ENCODE measurements at places on chromosomes 3 and 15. TPM values are rescaled to one million over a fixed set of nuclear protein-coding genes. Genes with fewer than 3 reads are reported as not detected.

GRCh38 chr15:98719137-98719740 lies 70.9 kb downstream of the IGF1R start:
- no peaks in the 10 kb centered on the region for H3K36me3 ChIP-seq
- DNase-seq = no peak
- H3K4me3 ChIP-seq = no peak overlapping the region

GRCh38 chr3:51508255-51508654 lies 8.4 kb upstream of the DCAF1 start:
- no peaks in the 10 kb centered on the region for H3K4me1 ChIP-seq
- DNase-seq = no peak
- H3K36me3 ChIP-seq = no peaks in the 10 kb centered on the region
- no peak overlapping the region for H3K27ac ChIP-seq

The SAXO2 gene
- 1.5 TPM for polyA plus RNA-seq

DNA sequence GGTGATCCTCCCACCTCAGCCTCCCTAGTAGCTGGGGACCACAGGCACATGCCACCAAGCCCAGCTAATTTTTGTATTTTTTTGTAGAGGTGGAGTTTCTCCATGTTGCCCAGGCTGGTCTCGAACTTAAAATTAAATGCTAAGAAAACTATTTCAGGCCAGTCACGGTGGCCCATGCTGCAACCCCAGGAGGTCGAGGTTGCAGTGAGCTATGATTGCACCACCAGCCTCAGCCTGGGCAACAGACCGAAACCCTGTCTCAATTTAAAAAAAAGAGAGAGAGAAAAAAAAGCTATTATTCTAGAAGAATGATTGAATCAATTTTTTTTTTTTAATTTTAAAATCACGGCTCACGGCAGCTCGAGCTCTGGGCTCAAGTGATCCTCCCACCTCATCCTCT lies 4.7 kb downstream of the SLC51A start:
- no peaks in the 10 kb centered on the region for H3K4me1 ChIP-seq
- peaks cover 4% of the 10 kb centered on the region for H3K27me3 ChIP-seq
- no peak overlapping the region for H3K27ac ChIP-seq
- no peaks in the 10 kb centered on the region for H3K36me3 ChIP-seq

DNA sequence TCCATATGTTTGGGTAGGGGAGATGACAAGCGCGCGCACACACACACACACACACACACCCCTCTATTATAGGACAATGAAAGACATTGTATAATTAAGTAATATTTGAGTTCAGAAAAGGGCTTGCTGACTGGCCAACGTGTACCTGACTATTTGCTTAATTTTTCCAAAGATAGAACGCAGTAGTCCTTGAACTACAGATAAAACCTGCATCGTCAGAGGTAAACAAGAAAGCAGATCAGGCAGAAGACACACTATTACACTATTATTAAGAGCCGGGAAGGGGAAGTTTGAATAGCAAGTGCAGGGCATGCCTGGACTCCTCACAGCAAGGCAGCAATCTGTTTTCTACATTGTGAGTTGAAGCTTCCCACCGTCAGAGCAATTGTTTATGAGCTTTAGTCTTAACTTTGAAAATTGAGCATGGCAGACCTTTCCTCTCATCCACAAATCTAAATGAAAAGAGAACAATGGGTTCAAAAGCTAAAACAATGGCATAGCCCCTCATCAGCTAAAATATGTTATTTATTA lies 427.7 kb downstream of the GABRG3 start:
- H3K4me1 ChIP-seq = no peaks in the 10 kb centered on the region
- H3K27ac ChIP-seq = no peak overlapping the region
- no peaks in the 10 kb centered on the region for H3K36me3 ChIP-seq
- H3K27me3 ChIP-seq = no peaks in the 10 kb centered on the region
- no peak overlapping the region for H3K4me3 ChIP-seq
- no peak for DNase-seq

All from endothelial cell of umbilical vein (primary cell).